ENCODE measurements at places on chromosomes 13 and 19. TPM values are rescaled to one million over a fixed set of nuclear protein-coding genes. Genes with fewer than 3 reads are reported as not detected.

DNA sequence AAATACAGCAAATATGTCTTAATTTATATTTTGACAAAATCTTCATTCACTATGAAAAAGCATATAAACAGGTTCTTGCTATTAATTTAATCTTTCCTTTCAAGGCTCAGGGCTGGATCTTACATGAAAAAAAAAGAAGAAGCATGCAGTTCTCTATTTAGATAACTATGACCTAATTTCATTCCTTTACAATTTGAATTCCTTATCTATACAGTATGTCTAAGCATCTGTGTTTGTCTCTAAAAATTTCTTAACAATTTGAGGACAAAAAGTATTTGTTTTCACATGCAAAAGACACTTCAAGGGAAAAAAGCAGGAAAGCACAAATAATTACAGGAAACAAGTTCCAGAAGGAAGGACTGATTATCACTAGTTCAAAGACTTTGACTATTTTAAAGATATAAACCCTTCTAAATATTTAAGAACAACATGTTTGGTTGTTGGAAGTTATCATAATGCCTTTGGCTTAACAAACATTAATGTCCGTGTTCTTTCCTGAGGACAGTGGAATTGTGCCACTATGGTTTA, 157.5 kb downstream of the TBC1D4 start:
- DNase-seq = no peak

- no peak for DNase-seq
Observed at GRCh38 chr13:26026211-26026610, 25.6 kb downstream of the SHISA2 start.

The CEACAM4 gene
- total RNA-seq = 1.9 TPM

The ADAMTSL5 gene
- 3.5 TPM for total RNA-seq

The CEACAM16 gene
- not detected for total RNA-seq

The ICAM4 gene
- total RNA-seq = not detected

DNA sequence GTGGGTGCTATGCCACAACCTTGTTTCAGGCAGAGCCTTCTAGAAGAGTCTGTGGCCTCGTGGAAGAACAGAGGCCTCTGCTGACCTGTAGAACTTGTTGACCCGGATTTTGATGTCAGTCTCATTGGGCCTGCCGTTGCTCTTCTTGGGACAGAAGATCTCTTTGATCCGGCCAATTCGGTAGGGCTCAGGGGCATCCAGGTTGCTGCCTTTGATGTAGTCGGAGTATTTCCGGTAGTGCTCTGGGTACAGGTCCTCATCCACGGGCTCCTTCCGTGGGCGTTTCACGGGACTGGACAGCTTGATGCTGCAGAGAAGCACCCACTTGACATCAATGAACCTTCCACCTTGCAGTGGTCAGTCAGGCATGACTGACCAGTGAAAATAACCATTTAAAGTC, 24.0 kb upstream of the EIF3G start:
- DNase-seq = no peak

The PRX gene
- total RNA-seq = 5.0 TPM

The CGB5 gene
- total RNA-seq = not detected

DNA sequence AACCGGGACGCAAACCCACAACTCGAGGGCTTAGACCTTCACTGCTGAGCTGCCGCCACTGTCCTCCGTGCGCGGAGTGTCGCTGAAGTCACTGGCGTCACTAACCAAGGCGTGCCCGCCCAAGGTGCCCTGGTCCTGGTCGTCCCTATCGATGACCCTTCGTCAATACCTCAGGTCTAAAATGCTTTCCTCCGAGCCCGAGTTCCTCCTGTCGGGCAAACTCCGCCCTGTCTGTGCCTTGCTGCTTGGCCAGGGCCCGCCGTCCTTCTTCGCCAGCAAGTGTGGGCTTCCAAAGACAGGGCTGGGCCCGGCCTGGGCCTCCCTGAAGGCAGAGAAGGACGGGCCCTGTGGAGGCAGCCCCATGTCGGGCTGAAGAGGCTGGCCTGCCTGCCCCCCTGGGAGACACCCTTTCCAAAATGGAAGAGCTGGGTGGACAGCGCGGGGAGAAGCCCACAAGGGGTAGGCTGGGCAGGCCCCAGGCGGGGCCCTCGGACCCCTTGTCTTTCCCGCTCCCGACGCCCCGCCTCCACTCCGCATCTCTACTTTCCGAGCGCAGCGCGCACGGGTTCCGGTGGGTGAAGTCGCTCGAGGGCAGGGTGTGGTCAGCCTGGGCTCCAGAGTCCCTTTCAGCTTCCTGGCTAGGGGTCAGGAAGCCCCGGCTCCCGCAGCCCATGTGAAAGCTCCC, 13.4 kb downstream of the RB1 start:
- DNase-seq = no peak

The TJP3 gene
- total RNA-seq = 15.7 TPM

DNA sequence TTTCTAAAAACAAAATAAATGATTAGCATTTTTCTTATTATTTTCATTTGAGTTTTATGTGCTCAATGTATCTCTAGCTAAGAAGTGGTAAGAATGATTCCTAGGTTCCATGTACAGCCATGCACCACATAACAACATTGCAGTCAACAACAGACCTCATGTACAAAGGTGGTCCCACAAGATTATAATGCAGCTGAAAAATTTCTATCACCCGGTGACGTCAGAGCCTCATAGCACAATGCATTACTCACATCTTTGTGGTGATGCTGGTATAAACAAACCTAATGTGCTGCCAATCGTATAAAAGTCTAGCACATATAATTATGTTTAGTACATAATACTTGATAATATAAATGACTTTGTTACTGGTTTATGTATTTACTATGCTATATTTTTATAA, 120.5 kb downstream of the SLC7A1 start:
- no peak for DNase-seq

DNA sequence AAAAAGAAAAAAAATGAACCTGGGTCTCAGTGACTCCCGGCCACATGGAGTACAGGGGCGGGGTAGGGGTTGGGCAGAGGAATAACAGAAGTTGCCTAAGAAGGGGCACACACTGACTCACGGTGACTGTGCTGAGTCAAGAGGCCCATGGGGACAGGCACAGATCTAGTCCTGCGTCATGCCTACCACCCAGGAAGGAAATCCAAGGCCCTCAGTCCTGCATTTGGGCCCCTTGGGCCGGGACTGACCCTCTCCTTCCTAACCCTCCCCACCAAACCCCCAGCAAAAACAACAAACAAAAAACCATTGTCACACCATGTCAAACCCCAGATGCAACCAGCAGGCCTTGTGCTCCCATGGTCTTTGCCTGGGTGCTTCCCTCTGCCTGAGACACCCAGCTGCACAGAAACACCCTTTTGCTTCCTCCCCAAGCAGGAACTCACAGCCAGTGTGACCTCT, 9.6 kb upstream of the NOTCH3 start:
- no peak for DNase-seq

DNA sequence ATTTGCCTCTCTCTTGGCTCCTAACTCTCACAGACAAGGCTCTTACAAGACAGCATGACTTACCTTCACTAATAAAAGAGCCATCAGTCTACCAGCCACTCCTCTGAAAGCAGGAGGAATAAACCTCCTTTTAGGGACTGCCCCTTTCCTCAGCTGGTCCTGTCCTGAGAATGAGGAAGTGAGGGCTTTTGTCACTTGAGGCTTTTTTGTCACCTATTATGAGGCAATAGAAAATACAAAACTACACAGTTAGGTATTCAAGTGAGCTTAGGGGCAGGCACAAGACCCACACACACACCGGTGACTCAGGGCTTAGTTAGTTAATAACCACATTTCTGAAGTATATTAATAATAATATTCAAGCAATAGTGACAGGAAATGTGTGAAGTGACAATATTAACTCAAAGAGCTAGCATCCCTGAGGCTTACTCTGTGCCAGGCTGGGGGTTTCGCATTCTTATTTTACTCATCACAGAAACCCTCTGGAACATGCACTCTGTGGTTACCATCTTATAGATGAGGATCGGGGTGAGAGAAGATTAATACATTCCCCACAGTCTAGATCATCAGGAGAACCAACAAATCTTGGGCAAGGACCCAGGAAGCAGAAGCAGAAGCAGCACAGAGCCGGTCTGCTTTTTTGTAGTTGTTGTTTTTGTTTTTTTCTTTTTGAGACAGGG, 379.9 kb downstream of the LIG4 start:
- DNase-seq = no peak

The PTGIR gene
- 6.7 TPM for total RNA-seq

GRCh38 chr19:952680-953444, 27.0 kb downstream of the ARID3A start:
- DNase-seq = no peak

- no peak for DNase-seq
Observed at GRCh38 chr19:2150794-2151338, 500 bp downstream of the AP3D1 start.

DNA sequence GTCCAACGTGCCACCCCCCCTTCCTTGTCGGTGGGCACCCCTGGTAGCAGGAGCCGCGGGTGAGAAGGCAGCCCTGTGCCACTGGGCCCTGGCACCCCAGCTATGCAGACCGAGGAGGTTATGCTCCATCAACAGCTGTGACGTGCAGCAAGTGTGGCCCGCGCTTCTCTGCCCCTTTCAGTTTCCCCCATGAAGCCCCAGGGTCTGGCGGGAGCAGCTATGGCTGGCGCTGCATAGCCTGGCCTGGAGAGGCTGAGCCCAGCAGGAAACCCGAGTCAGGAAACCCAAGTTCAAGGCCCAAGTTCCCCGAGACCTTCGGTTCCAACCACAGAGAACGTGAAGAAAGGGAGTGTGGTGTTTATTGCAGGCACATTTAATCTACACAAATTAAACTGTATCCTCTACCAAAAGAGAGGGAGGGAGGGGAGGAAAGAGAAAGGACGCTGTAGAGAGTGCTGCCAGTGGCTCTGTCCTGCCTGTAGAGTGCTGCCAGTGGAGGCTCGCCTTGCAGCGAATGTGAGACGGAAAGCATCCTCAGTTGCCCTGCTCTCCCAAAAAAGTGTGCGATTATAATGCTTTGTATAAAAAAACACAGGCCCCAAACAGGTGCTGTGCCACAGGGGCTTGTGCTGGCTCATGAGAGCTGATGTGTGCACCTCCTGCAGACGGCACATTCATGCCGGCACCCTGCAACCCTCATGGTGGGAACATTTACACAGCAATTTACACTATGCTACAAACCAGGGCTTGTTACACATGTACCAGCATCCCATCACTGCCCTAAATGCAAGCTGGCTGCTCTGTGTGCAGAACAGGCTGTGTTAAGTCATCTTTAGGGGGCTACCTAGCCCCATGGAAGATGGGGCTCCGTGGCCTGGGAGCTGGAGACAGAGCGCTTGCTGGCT, 16.3 kb downstream of the POP4 start:
- no peak for DNase-seq

DNA sequence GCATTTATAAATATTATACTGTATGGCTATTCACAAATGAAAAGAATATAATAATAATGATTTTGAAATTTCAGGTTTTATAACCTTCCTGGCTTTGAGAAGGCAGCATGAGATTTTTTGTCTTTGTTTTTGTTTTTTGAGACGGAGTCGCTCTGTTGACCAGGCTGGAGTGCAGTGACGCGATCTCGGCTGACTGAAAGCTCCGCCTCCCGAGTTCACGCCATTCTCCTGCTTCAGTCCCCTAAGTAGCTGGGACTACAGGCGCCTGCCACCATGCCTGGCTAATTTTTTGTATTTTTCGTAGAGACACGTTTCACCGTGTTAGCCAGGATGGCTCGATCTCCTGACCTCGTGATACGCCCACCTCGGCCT, 64.1 kb downstream of the ZNF429 start:
- no peak for DNase-seq

DNA sequence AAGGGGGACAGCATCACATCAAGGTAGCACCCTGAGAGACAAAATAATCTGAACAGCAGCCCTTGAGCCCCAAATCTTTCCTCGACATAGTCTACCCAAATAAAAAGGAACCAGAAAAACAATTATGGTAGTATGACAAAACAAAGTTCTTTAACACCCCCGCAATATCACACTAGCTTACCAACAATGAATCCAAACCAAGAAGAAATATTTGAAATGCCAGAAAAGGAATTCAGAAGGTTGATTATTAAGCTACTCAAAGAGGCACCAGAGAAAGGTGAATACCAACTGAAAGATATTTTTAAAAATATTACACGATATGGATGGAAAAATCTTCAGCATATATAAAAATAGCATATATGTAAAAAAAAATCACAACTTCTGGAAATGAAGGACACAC, 252.9 kb upstream of the SLITRK6 start:
- no peak for DNase-seq

DNA sequence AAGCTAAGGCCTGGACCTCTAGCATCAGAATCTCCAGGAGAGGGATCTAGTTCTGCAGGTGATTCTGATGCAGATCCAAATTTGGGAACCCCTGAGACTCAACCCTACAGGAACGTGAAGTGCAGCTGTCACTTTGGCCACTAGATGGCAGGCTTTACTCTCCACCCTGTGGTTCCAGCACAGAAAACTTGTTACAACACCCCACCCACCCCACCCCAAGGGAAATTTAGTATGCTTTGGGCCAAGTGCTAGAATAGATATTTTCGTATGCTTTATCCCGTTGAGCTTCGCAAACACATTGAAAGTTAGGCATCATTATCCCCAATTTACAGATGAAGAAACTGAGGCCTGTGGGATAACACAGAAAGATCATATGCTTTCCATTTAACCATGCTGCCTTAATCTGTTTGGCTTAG, 232.0 kb downstream of the B3GLCT start:
- DNase-seq = no peak

GRCh38 chr19:30085394-30085793, 143.4 kb downstream of the URI1 start:
- no peak for DNase-seq

- DNase-seq = no peak
Observed at GRCh38 chr13:41352935-41353840, 42.1 kb downstream of the NAA16 start.

The ACP5 gene
- 40.1 TPM for total RNA-seq

The TLE6 gene
- total RNA-seq = 1.3 TPM

The FAM83E gene
- total RNA-seq = 0.87 TPM

GRCh38 chr13:112229992-112230872, 145.9 kb upstream of the SPACA7 start:
- peak; percentile 56 for DNase-seq

GRCh38 chr19:35135389-35135909, 590 bp upstream of the LGI4 start:
- peak; percentile 89 for DNase-seq

GRCh38 chr13:94419925-94420305, 59.6 kb downstream of the DCT start:
- no peak for DNase-seq

The GET3 gene
- total RNA-seq = 26.2 TPM

- no peak for DNase-seq
Observed at GRCh38 chr19:55146078-55146704, 2.8 kb downstream of the TNNT1 start.
